Naive thymus-derived CD4-positive, alpha-beta T cell (primary cell): ENCODE measurements at places on chromosomes 1 and 21. TPM values are rescaled to one million over a fixed set of nuclear protein-coding genes. Genes with fewer than 3 reads are reported as not detected.

- no peak overlapping the region for H3K27ac ChIP-seq
- no peak for DNase-seq
- no peaks in the 10 kb centered on the region for H3K4me1 ChIP-seq
- no peak overlapping the region for H3K4me3 ChIP-seq
- H3K36me3 ChIP-seq: no peaks in the 10 kb centered on the region
Measured at GRCh38 chr1:47776667-47777131, 220.5 kb downstream of the TRABD2B start.

DNA sequence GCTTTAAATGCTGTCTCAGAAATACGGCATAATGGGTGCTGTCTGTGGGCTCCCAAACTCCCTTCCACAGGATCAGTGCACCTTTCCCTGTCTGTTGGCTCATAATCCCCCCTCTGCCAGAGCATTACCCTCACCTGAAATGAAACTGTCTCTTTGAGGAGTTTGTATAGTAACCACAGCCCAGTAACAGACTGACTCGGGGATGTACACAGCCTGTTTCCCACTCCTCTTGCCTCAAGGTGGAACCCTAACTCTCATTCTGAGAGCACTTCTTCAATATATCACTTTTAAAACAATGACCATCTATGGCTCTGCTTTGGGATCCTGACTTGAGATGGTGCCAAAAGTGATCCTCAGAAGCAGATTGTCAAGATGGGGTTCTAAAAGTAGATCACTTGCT is 332.5 kb downstream of the AMY1C start:
- H3K27ac ChIP-seq: no peak overlapping the region
- H3K27me3 ChIP-seq: no peaks in the 10 kb centered on the region
- no peaks in the 10 kb centered on the region for H3K4me1 ChIP-seq
- H3K4me3 ChIP-seq: no peak overlapping the region
- no peaks in the 10 kb centered on the region for H3K36me3 ChIP-seq

The LCE1A gene
- not detected for polyA plus RNA-seq

The BEND5 gene
- polyA plus RNA-seq: 8.4 TPM

The PRAMEF11 gene
- not detected for polyA plus RNA-seq

- H3K27ac ChIP-seq: no peak overlapping the region
- H3K27me3 ChIP-seq: no peaks in the 10 kb centered on the region
- DNase-seq: no peak
- no peak overlapping the region for H3K4me3 ChIP-seq
Measured at GRCh38 chr1:86318436-86318835, 77.7 kb downstream of the ODF2L start.
